ENCODE measurements at places on chromosomes 5 and 9.

DNA sequence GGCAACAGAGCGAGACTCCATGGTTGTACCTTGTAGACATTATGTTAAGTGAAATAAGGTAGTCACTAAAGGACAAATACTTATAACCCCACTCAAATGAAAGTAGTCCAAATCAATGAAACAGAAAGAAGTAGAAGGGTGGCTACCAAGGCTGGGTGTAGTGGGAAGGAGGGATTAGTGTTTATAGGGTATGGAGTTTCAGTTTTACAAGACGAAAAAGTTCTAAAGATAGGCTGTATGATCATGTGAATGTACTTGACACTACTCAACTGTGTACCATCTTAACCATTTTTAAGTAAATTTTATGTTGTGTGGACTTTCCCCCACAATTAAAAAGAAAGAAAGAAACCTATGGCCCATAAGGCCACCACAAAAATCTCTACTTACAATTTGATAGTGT is 32.2 kb downstream of the ALDH7A1 start:
- no peak for DNase-seq

- DNase-seq, result no peak
Measured at GRCh38 chr5:135569755-135570452, 8.9 kb downstream of the CXCL14 start.

DNA sequence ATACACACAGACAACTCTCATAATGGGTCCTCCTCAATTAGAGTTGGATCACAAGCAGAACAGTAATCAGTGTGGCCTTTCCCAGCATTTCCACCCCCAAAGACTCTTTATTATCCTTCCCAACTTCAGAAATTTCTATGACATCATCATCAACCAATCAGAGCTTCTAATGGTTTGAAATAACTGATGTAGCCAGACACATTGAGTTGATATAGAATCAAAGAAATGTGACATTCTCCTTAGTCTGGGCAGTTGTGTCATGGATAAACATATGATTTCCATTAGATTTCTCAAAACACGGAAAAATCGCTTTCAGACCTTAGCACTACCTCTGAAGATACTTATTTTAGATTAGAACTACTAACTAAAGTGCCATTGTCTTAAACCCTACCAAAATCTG is 75.7 kb upstream of the NFIB start:
- no peak for DNase-seq

GRCh38 chr9:72786948-72787347 is 165.9 kb downstream of the ALDH1A1 start:
- DNase-seq, result no peak

DNA sequence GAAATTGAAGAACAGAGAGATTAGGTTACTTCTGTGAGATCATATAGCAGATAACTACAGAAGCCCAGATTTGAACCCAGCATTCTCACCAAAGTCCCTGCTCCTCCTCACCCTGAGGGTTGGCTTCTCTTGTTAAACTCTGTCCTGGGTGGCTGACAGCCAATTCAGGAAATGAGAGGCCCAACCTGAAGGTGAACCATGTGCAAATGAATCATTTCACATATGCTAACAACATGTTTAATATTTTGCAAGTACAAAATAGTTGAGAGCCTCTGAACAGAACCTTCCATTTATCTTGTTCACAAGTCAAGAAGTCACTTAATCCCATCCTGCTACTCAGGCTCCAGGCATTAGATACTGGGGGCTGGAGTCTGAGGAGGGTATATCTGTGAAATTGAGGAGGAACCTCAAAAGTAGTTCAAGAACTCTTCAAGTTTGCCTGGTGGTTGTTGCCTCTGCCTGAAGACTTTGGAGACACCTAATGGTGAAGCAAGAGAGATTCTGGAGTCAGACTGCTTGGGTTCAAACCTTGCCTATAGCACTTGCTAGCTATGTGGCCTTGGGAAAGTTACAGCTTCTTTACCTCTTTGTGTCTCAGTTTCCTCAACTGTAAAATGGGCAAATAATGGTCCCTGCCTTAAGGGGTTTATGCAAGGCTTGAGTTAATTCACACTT is 564.0 kb downstream of the PSAT1 start:
- no peak for DNase-seq

DNA sequence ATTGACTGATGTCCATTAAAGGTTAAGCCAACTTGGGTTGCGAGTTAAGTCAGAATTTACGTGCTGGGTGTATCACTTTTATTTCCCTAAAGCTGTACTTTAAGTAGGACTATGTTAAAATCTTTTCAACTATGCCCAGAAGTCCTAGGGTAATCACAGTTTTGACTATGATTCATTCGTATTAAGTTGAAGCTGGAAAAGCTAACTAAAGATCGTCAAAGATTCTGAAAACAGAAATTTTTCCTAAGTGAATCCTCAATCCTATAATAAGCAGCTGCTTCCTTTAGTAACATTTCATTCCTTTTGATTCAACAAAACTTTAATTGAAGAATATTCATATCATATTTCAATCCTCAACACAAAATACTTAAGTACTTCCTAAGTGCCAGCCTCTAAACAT is 460.4 kb downstream of the ACTL7B start:
- DNase-seq, result no peak

- DNase-seq, result no peak
Measured at GRCh38 chr9:122444041-122444733, 33.5 kb downstream of the OR1J1 start.

DNA sequence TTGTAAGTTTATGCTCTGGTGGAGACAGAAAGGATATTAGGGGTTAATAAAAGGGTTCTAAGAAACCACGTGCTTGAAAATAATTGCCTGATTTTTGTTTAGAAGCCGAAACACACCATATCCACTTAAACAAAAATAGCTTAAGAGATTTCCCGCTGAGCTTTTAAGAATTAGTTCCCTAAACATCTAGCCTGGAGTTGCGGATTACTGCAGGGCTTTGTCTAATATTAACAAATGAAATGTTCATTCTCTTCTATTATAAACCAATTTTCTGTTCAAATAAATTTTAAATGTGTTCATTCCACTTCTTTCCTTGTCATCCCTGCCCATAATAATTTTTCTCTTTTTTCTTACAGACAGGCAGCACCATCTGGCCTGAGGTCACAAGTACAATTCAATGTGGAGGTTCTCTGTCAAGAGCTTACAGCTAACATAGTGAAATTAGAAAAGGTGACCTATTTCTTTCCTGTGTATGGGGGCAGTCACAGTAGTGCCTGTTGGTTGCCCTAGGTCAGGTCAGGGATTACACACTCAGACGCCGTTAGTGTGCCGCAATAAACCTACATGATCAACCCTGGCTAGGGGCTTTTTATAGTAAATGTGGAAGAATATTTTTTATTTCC is 65.3 kb downstream of the GRAMD2B start:
- no peak for DNase-seq

DNA sequence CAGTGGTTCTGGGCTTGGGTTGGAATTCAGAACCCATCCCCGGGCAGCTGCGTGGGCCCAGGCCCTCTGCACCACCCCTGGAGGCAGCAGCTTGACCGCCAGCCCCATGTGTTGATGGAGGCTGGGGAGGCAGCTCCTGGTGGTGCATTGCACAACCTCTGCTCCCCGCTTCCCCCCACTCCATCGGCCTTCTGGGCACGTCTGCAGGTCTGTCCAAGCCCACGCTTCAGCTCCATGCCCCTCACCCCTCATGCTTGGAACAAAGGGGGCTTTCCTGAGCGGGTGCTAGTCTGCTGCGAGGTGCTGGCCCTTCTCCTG is 1.4 kb downstream of the NCS1 start:
- DNase-seq, result no peak

DNA sequence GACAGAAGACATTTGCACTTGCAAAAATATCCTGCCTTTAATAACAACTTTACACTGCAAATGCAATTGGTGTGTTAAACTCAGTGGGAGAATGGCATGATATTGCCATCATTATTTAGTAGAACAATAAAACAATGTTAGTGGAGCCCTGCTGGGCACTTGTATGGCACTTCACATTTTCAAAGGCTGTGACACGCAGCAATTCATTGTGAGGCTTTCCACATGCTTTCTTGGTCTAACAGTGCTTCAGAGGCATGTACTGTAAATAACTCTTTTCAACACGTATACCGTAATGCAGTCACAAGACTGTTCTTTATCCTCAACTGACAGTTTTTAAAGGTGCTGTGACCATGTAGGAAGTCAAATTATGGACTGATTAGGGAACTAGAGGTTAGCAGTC is 155.5 kb upstream of the EPB41L4A start:
- DNase-seq, result no peak

- no peak for DNase-seq
Measured at GRCh38 chr9:130337318-130337717, 71.8 kb downstream of the HMCN2 start.

DNA sequence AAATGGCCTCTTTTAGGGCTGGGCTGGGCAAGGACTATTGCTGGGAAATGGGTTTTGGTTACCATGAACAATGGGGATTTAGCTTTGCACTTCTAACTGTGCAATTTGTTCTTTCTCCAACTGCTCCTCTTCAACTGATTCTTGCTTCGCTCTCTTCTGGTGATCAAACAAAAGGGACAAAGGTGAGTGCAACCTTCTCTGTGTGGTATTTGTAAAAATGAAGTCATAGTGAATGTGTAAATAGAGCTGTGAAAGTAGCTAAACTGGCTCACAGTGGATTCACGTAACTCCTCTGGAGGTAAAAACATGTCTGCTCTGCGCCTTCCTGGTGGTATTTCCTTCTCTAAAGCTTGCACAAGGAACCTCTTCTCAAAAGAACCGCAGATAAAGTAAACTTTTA is 20.9 kb upstream of the SPINK14 start:
- no peak for DNase-seq

DNA sequence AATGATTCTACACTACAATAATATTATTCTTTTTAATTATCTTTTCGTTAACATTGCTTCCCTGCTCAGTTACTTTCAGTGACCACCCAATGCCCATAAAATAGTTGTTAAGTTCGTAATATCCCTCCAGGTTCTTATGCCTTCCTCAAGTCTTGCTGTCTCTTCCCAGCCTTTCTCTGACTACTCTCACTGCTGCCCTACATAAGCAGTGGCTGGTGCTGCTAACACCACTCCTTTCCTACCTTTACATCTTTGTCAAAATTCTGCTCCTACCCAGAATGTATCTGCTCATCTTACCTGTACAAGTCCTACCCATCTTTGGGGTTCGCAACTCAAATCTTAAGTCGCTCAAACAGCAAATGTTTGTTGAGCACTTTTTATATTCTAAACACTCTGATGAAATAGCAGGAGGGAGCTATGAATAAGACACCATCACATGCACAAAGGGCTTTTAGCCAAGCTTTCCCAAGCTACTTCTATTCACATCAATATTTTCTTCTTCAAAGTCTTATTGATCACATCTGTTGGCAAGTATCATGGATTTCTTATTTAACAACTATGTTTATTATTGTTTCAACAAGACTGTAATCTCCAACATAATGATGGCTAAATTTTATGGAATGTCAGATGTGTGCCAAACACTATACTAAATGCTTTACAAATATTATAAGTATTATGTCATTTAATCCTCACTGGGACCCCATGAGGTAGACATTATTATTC is 29.5 kb downstream of the SLC25A46 start:
- DNase-seq, result no peak

GRCh38 chr5:94694671-94695070 is 76.2 kb downstream of the SLF1 start:
- DNase-seq, result no peak

GRCh38 chr9:77188242-77188641 is 10.9 kb downstream of the VPS13A start:
- no peak for DNase-seq

- DNase-seq, result no peak
Measured at GRCh38 chr5:177980743-177981151, 15.3 kb downstream of the PROP1 start.

GRCh38 chr9:96187151-96187555 is 114.8 kb downstream of the HSD17B3 start:
- DNase-seq, result no peak

- DNase-seq, result no peak
Measured at GRCh38 chr9:71755869-71756268, 12.4 kb downstream of the CEMIP2 start.

Measured in stimulated activated CD4-positive, alpha-beta T cell treated with anti-CD3 and anti-CD28 coated beads, Interleukin-1b, Interleukin-23, amount 100 ng/mL, for 1 hour (primary cell).